NCI-H2171 (cell line): ENCODE measurements at places on chromosomes 3 and 15.

DNA sequence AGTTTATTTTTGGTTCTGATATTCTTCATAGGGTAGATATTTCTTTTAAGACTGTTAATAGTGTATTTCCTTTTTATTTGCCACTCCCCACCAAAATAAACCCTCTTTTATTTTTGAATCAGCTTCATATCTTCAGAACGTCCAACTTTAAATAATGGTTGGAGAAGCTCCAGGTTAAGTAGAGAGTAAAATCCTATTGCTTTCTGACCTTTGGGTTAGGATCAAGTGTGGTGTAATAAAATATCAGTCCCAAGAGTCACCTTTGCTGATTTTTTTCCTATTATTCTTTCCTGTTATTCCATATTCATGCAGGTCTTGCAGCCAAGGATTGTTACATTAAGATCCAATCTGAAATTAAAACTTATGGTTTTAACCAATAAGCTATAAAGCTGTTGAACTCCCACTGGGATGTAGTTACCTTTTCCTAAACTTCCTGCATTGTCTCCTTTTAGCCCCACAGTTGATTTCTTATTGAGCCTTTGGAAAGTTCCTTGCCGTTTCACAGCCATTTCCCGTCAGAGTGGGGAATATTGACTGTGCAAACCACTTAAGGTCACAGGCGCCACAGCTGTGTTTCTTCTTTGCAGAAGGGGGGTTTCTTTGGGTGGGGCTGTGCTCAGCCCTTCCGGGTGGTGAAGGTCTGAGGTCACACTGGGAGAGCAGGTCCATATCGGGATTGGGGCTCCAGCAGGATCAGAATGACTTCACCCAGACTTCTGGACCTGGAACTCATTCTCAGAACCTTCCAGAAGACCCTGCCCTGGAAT, 287.3 kb upstream of the CTDSPL start:
- DNase-seq, result no peak

GRCh38 chr15:101065570-101066221, 146.5 kb downstream of the LRRK1 start:
- no peak for DNase-seq

GRCh38 chr3:128153156-128154041, at the start of gene EEFSEC:
TSS of gene EEFSEC (plus strand) at chr3:128153481. CDS start at chr3:128153508, 27 bp downstream.
- peak; percentile 74 for DNase-seq

- no peak for DNase-seq
Observed at GRCh38 chr3:125278155-125278554, 65.6 kb upstream of the SLC12A8 start.

DNA sequence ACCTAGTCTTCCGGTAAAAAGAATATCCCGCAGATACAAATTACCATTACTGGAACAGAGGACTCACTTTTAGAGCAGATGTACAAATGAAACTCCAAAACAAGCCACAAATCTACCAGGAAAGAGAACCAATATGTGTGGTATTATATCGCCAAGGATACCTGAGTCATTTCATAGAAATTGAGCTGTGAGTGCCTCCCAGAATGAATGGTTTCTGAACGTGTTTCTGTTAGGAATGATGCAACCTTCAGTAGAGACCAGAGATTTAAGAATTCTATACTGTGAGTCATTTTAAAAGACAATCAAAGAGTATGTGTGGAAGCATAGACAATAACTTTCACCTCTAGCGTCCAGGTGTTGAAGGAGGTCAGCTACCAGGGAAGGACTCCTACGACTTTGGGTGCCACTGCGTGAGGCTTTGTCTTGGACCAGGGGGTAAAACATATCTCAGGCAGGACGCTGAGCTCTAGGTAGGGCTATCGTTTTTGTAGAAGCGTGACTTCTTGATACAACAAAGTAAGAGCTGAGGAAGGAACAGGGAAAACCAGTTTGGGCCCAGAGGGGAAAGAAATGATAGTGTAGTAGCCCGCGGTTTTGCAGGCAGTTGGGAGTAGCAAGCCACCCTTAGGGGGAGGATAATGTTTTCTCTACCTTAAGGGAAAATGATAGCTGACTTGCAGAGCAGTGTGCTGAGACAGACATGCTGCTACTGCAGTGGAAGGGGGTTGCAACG, 210.4 kb downstream of the TP63 start:
- no peak for DNase-seq

GRCh38 chr15:38695249-38696108, 130.9 kb upstream of the RASGRP1 start:
- no peak for DNase-seq

- no peak for DNase-seq
Observed at GRCh38 chr3:189853906-189854305, 222.7 kb downstream of the TP63 start.

DNA sequence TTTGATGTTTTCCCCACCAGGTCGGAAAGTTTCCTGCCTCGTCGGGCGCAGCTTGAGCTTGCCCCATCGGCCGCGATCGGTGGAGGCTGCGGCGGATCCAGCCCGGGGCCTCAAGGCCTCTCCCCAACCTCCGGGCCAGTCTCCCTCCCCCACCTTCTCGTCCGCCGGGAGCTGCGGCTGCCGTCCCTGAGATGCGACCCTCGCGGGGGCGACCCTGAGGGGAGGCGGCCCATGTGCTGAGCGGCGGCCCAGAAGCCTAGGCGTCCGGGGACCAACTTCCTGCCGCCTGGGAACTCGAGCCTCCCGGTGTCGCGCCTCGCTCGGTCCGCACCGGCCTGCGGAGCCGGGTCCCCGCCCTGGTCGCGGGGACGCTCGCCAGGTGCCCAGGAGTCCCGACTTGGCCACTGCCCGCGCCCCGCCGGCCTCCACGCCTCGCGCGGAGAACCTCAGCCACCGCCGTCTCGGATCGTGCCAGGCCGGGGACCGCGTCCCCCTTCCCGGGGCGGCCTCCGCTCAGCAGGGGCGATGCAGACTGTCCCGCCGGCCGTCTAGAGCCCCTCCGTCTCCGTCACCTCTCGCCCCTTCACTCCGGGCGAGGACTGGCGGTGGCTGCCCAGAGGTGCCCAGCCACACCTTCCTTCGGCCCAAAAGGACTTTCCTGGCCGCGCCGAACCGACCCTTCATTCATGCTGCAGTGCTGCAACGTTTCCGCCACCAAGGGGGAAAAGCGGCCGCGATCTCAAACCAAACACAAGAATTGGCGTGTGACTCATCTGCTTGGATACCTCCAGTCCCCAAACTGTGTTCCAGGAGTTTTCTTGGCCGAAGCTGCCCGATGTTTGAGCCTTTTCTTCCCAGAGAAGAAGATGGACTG, 656 bp downstream of the SLMAP start:
- no peak for DNase-seq

DNA sequence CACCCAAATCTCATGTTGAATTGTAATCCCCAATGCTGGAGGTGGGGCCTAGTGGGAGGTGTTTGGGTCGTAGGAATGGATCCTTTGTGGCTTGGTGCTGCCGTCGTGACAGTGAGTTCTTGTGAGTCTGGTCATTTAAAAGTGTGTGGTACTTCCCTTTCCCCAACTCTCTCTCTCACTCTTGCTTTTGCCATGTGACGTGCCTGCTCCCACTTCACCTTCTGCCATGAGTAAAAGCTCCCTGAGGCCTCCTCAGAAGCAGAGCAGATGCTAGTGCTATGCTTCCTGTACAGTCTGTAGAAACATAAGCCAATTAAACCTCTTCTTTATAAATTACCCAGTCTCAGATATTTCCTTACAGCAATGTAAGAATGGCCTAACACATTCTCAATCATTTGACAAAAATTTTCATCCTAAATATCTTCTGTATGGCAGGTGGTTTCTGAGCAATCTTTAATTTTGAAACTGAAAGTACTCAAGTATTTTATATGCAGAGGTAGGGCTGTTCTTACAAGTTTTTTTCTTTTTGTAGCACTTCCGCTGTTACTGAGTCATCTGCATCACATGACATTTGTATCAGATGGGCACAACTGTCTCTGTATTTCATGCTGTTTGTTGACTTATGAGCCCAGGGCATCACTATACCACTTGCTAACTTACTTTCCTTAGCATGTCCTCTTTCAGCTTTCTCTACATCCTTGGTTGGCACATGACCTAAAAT, 8.8 kb downstream of the RPL39L start:
- DNase-seq, result no peak

DNA sequence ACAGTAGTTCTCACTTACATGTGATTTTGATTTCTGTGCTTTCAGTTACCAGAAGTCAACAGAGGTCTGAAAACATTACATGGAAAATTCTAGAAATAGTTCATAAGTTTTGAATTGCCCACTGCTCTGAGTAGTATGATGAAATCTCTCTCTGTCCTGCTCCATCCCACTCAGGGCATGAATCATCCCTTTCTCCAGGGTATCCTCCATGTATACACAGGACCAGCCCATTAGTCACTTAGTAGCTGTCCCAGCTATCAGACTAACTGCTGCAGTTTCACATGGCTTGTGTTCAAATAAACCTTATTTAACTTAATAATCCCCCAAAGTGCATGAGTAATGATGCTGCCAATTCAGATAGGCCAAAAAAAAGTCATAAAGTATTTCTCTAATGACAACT, 38.6 kb downstream of the EPHA3 start:
- DNase-seq, result no peak

- no peak for DNase-seq
Observed at GRCh38 chr15:68311464-68311835, 33.9 kb downstream of the FEM1B start.

GRCh38 chr3:58258392-58259055, 20.9 kb downstream of the ABHD6 start:
- DNase-seq, result no peak
